ENCODE measurements at places on chromosomes 12 and 14.

DNA sequence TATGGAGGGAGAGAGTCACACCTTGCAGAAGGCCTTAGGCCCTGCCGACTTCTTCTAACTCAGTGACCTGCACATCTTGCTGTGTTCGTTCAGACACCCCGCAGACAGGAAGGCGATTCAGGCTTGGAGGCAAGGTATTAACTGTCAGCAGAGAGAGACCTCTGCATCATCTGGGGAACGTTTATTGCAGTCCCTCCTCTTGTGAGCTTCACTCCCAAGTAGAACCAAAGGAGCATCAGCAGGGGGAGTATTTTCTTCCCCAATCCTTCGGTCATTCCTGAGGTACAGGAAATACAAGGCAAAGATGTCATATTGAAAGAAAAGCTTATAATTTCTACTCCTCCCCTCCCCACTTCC is 217.9 kb downstream of the CRADD start:
- DNase-seq, result no peak

DNA sequence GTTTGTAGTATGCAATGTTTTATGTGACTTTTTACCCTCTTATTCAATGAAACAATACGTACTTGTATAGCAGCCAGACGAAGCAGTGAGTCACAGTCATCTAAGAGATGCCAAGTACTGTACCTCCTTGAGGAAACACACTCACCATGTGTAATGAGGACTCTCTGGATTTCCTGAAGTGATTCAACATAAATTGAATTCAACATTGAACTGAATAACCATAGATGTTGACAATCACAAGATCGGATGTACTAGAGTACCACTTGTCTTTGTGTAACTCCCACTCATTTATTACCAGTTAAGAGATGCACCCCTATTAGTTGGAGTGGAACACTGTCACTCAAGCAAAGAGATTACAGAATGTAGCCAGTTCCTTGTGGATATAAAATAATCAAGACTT is 175.2 kb upstream of the HMGA2 start:
- DNase-seq, result no peak

GRCh38 chr12:9404469-9405260 is 196.5 kb upstream of the PZP start:
- no peak for DNase-seq

DNA sequence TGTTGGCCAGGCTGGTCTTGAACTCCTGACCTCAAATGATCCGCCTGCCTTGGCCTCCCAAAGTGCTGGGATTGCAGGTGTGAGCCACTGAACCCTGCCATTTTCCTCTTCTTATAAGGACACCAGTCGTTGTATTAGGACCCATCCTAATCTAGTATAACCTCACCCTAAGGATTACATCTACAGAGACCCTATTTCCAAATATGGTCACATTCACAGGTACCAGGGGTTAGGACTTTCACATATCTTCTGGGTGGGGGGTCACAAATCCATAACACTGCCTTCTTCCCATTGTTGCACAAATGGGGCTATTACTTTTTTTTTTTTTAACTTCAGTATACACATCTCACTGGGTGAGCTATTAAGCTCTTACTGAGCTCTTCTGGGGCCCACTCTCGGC is 38.6 kb downstream of the ARF6 start:
- no peak for DNase-seq

- no peak for DNase-seq
Observed at GRCh38 chr12:98873776-98874175, 228.7 kb downstream of the APAF1 start.

DNA sequence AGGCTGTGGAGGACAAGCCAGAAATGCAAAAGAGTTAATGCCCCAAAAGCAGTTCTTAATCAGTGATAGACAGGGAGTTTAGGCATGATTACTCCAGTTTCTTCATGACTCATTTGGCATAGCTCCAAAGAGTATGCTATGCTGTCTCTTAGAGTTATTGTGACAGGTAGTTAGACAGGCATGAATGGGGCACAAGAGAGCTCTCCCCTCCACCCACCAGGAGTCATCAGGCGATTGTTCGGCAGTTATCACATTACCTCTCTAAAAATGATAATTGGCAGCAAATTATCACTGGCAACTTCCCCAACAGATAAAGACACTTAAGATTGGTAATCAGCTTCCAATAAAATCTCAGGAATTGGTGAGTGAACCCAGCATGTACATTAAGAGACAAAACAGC is 320.1 kb downstream of the DAD1 start:
- no peak for DNase-seq

DNA sequence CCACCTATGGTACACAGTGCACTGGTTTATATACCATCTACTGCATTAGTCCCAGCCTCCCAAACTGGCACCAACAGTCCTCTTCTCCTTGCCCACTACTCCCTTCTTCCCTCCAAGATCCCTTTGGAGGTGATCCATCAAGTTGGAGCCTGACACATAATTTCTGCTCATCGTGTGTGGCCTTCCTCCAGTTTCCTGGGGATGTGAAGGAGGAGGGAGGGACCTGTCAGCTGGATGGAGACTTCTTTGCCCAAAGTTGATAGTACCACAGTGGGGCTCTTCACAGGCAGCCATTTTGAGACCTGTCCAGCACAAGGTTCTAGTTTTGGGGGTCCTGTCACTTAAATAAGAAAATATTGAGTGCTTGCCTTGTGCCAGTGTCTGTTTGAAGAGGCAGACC is 17.1 kb upstream of the CTDSP2 start:
- DNase-seq, result no peak

- DNase-seq, result no peak
Observed at GRCh38 chr12:131755305-131756113, 44.6 kb downstream of the SFSWAP start.

GRCh38 chr14:92398888-92399636 is 76.1 kb downstream of the SLC24A4 start:
- DNase-seq, result no peak

DNA sequence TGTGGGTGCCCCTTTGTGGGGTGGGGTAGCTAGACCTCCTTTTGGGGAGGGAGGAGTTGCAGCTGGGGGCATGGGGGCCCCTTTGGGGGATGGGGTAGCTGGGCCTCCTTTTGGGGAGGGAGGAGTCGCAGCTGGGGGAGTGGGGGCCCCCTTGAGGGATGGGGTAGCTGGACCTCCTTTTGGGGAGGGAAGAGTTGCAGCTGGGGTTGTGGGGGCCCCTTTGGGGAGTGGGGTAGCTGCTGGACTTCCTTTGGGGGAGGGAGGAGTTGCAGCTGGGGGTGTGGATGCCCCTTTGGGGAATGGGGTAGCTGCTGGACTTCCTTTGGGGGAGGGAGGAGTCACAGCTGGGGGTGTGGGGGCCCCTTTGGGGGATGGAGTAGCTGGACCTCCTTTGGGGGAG is 7.0 kb downstream of the NACA start:
- DNase-seq, result no peak
